ENCODE measurements at places on chromosomes 2 and 18.

GRCh38 chr2:97645112-97645694 is 659 bp upstream of the COX5B start:
- DNase-seq = no peak

DNA sequence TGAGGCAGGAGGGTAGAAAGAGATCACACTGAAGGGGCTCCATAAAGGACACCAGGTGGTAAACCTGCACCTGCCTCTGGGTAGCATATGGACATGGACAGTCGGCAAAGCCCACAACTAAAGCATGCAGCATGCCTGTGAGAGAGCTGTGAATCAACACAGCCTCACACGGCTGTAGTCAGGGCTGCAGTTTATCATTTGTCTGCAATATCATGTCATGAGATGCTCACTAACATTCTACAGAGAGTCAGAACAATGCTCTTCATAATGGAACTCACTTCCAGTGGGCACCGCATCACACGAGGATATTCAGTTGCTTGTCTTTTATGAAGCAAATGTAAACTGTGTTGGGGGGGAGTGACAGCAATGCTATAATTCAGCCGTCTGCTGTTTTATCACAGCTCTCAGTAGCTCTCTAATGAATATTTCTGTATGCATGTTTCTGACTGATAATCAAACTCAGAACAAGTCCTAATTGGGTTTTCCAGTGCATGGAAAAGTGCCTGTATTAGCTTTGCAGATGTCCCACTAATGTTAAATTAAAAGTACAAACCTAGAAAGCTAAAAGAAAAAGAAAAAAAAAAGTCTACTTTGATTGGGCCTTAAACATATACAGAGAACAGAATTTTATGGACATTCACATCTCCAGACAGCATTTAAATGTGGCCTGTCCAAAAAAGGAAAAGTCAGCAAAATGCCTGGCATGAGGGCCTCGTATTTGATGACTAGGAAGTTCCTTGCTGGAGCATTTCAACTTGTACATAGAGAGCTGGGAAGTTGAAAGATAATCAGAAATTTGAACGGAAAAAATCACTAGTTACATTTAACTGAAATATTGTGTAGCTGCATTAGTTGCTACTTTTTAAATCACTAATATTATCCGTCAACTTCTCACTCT is 406.1 kb upstream of the SOX11 start:
- peak; percentile 76 for DNase-seq

GRCh38 chr18:73879766-73880165 is 267.9 kb downstream of the FBXO15 start:
- no peak for DNase-seq

DNA sequence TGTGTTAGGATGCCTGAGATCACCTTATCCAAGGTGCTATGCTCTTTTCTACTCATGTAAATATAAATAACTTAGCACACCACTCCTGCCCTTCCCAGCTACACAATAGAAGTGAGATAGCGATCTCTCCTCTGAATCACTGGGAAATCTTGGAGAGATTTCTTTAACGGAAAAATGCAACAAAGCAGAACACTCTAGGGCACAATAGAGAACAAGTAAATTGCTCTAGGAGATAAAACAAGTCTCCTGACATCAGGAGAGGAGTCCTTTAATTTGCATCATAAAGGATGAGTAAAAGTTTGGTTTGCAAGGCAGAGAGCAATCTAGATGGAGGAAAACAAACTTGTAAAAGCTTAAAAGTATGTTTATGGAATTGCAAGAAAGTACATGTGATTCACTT is 224.1 kb downstream of the PAX3 start:
- no peak for DNase-seq

- DNase-seq = no peak
These were observed 257.9 kb downstream of the SUCLG1 start for GRCh38 chr2:84201158-84201557.

DNA sequence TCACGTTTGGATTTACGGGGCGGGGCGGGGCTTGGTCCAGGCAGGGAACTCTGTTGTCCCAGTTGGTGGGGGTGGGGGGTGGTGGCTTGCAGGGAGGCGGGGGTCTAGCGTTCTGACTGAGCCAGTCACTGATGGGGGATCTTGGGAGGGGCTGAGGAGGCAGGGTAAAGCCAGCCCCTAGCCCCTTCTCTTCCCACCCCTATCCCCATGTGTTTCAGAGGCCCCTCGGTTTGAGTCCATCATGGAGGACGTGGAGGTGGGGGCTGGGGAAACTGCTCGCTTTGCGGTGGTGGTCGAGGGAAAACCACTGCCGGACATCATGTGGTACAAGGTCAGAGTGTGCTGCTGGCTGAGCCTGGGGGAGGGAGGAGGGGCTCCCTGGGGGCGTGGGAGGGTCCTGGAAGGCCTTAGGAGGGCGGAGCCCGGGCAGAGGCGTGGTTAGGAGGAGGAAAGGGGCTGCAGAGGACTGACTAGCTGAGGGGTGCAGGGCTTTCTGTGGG is 22.0 kb upstream of the GMPPA start:
- peak; percentile 69 for DNase-seq

DNA sequence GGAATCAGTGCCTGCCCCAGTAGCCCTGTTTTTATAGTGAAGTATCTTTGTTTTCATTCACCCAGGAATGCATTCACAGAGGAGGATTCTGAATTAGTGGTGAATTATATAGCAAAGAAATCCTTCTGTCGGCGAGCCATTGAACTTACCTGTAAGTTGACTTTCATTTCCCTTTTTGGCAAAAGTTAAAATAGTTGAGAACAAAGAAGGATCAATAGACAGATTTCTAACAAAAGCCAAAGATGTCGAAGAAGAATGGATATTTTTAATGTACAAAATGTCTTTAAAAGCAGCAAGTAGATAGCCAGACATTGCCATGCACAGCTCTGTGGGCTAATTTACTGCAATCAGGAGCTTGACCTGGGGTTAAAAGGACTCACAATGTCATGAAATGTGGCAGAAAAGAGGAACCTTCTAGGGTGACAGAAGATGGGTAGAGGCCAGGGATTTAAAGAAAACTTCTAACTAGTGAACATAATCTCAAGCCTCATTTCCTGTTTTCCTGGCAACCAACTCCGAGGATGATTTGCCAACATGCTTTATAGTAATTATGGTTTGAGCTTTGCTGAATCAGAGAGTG is 53.8 kb upstream of the TMEM87B start:
- no peak for DNase-seq

- DNase-seq = peak; percentile 48
These were observed 533 bp downstream of the CXCR4 start for GRCh38 chr2:136117391-136117841.

DNA sequence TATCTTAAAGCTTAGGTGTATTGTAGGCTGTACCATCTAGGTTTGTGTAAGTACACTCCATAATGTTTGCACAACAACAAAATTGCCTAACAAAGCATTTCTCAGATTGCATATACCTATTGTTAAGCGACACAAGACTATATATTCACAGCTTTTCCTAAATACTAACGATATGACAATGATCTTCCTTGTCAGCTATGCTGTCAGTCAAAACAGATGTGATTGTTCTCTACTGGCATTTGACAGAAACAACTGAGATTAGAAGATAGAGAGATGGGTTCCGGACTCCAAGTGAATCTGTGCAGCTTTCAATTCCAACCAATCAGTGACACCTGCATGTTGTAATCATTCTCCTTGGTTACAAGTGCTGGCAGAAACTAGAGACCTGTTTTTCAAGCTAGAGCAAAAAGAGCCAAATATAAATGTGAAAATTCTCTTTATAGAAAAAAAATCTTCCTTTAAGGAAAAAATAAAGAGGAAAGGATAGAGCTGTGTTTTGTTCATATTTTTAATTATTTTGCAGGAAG is 1232.3 kb upstream of the SLC39A10 start:
- DNase-seq = no peak

DNA sequence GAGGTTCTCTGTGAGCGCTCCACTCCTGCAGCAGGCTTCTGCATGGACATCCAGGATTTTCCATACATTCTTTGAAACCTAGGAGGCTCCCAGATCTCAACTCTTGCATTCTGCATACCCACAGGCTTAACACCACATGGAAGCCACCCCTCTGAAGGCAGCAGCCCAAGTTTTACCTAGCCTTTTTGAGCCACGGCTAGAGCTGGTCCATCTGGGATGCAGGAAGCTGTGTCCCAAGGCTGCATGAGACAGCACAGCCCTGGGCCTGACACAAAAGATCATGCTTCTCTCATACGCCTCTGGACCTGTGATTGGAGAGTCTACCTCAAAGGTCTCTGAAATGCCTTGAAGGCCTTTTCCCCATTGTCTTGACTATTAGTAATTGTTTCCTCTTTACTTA is 53.6 kb upstream of the RPRM start:
- no peak for DNase-seq

DNA sequence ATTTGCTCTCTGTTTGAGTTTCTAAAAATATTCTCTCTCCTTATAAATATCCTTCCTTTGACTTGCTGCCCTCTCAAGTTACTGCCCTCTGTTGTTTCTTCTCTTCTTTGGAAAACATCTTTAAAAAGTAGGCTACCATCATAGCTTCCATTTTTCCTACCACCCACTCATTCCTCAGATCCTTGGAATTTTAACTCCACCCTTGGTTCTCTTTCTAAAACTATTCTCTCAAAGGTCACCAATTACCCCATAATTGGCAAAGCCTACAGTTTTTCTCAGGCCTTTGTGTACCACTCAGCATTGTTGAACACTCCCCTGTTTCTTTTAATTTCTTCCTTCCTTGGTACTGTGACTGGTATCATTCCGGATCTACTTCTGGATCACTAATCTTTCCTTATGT is 43.0 kb upstream of the ITGAV start:
- no peak for DNase-seq

- DNase-seq = no peak
These were observed 229.5 kb upstream of the ZC3H15 start for GRCh38 chr2:186256540-186256939.

DNA sequence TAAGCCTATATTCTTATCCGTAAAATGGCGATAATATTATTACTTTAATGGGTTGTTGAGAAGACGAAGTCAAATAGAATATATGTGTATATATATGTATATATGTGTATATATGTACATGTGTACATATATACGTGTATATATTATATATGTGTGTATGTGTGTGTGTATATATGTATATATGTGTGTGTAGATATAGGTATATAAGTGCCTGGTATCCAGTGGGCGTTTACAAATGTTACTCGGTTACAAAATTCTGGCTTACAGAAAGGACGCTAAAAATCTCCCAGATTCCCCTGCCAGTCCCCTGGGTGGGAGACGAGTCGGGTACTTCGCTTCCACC is 295 bp upstream of the MTX2 start:
- no peak for DNase-seq

DNA sequence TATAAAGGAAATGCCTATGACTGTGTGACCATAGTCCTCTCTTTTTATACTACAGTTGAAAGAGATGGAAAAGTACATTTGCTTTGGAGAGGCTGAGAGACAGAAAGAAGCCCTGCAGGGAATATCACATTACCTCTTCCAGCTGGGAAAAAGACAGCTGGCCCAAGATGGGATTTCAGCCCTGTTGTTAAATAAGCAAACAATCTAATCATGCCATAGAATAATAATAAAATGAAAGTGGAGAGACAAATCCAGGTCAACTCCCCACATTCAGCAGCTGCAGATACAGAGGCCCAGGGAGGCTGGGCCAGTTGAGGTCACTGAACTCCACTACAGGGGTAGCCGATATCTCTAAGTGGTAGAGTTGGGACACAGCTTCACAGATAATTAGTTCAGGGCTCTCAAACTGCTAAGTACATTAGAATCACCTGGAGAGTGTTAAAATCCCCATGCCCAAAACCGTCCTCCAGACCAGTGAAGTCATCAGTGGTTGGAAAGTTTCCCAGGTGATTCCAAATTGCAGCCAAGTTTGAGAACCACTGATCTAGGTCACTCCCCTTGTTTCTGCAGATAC is 81.9 kb downstream of the MOGAT1 start:
- peak; percentile 9 for DNase-seq

DNA sequence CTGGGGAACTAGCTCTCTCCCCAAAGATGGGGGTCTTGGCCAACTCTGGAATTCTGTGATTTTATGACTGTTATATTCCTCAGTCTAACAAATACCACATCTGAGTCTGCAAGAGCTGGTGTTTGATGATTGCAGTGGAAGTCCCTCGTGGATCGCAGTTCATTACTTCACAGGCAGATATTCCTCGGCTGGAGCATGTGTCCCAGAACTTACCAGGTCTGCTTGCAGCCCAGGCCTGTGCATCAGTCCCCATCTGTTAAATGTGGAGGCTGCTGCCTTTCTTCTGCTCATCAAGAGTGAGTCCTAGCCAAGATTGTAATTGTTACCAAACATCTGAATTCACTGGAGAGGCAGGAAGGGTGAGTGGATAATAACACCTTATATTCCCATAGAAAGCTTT is 55.5 kb downstream of the PRKCE start:
- DNase-seq = no peak

GRCh38 chr2:191217580-191217979 is 27.6 kb upstream of the MYO1B start:
- no peak for DNase-seq

- no peak for DNase-seq
These were observed 20.7 kb upstream of the C1QL2 start for GRCh38 chr2:119179202-119179601.

GRCh38 chr2:222306393-222307142 is 7.8 kb upstream of the PAX3 start:
- DNase-seq = no peak

DNA sequence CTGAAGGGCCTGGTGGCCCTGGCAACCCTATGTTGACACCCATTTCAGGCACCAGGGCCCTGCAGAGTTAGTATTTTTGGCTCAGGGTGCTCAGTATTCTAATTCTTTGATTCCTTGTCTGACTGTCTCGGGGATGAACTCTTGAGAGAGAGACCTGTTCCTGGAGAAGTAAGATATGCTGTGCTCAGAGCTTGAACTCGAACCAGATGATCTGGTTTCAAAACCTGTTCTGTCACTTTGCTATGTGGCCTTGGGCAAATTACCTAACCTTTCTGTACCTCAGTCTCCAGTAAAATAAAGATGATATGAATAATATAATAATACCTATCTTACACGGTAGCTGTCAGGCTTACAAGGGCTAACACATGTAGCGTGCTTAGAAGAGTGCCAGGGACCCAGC is 294.2 kb downstream of the DYSF start:
- no peak for DNase-seq

DNA sequence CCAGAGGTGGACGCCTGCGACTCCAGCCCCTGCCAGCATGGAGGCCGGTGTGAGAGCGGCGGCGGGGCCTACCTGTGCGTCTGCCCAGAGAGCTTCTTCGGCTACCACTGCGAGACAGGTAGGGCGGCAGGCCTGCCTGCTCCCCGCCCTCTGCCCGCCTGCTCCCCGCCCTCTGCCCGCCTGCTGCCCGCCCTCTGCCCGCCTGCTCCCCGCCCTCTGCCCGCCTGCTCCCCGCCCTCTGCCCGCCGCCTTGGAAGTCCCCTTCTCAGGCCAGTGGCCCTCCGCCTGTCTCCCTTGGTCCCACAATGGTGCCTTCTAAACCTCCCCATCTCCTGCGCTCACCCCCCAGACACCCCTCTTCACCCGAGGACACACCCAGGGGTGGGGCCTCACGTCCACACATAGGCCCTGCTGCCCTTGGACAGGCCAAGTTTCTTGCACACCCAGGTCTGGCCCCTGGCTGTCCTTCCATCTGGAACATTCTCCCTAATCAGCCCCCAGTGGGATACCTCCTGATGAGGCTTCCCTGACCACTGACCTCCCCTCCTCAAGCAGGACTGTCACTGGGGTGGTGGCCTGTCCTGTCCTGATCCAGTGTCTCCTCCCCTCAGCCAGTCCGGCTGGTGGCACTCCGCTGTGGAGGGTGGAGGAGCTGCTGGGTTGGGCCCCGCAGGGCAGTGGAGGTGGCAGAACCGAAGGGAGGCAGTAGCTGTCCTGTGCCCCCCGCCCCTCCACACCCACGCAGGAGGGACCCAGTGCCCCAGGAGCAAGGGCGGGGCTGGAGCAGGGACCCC is 37.9 kb downstream of the MTERF4 start:
- no peak for DNase-seq
